ENCODE measurements at places on chromosomes 6 and 20.

DNA sequence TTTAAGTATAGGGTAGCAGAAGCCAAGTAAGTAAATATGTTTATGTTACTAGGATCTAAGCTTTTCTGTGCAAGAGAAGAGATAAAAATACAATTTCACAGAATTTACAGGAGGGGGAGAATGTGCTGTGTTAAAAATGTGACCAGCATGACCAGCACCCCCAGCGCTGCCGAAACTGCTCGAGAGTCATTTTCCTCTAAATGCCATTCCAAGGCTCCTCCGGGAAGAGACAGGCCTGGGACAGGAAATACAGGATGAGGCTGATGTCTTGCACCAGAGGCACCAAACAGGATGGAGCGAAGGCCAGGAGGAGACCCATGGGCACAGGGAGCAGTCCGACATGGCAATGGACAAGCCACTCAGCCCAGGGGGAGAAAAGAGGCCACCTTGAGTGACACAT lies 21.1 kb downstream of the TAF4 start:
- DNase-seq = peak; percentile 52

DNA sequence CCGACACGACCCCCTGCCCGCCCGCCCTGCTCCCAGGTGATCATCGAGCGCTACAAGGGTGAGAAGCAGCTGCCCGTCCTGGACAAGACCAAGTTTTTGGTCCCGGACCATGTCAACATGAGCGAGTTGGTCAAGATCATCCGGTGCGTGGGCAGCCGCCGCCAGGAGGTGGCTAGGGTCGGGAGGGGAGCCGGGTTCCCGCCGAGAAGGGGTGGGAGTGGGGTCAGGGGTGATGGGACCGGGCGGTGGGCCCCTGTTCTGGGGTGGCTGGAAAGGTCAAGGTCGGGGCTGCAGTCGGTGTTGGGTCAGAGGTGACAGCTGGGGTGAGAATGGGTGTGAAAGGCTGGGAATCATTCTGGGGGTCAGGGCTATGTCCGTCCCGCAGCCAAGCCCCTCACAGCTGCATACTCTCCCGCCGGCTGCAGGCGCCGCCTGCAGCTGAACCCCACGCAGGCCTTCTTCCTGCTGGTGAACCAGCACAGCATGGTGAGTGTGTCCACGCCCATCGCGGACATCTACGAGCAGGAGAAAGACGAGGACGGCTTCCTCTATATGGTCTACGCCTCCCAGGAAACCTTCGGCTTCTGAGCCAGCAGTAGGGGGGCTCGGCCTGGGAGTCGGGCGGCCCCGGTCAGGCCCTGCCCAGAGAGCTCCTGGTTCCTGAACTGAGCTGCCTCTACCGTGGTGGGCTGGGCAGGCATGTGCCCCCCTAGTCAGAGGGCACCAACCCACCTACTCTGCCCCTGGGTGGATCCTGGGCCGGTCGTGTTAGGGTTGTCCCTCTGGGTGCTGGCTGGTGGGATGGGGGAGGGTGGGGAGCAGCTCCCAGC lies 1.0 kb downstream of the MAP1LC3A start:
- no peak for DNase-seq

DNA sequence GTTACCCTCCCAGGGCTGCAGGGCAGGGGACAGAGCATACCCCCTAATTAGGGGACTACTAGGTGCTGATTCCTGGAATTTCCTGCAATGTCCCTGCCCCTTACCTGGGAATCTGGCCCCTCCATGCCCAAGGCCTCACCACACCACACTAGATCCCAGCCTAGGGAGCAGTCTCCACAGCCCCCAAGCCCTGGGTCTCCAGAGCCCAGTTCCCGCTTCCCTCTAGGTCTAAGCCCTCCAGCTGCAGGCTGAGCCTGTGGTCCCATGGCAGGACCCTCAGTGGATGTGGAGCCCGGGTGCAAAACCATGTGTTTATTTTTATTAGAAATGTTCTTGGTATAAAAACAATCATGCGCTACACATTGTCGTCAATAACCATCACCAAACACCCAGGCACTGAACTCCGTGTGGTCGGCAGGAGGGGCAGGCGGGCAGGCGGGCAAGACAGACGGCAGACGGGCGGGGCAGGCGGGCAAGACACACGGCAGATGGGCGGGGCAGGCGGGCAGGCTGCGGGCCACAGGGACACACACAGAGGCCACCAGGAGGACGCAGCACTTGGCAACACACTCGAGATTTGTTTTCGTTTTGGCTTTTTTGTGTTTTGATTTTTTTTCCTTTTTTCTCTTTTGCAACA lies 124.2 kb downstream of the GRM4 start:
- no peak for DNase-seq

- DNase-seq = no peak
These were observed 16.7 kb upstream of the SMLR1 start for GRCh38 chr6:130810307-130811030.

- no peak for DNase-seq
These were observed 9.4 kb upstream of the TAF8 start for GRCh38 chr6:42040856-42041480.

DNA sequence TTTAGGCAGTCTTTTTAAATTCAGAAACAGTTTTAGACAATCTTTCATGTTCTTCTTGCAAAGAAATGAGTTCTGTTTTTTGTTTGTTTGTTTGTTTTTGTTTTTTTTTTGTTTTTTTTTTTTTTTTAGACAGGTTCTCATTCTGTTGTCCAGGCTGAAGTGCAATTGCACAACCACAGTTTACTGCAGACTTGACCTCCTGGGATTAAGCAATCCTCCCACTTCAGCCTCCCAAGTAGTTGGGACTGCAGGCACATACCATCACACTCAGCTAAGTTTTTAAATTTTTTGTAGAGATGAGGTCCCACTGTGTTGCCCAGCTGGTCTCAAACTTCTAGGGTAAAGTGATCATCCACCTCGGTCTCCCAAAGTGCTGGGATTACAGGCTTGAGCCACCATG lies 96.2 kb downstream of the OTOR start:
- DNase-seq = no peak

DNA sequence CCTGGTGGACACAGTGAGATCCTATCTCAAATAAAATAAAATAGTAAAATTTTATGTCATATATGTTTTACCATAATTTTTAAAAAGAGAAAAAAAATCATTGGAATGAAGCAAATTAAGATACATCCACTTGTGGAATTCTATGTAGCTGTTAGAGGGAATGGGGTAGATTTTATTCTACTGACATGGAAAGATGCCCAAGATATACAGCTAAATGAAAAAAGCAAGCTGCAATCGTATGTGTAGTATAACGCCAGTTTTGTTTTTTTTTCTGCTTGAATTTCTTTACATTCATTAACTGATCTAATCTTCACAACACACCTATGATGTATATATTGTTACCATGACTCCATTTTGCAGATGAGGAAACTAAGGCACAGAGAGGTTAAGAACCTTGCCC lies 23.4 kb upstream of the RANBP9 start:
- no peak for DNase-seq

Data from mesendoderm (in vitro differentiated cells).